ENCODE measurements at places on chromosomes 12 and 14.

DNA sequence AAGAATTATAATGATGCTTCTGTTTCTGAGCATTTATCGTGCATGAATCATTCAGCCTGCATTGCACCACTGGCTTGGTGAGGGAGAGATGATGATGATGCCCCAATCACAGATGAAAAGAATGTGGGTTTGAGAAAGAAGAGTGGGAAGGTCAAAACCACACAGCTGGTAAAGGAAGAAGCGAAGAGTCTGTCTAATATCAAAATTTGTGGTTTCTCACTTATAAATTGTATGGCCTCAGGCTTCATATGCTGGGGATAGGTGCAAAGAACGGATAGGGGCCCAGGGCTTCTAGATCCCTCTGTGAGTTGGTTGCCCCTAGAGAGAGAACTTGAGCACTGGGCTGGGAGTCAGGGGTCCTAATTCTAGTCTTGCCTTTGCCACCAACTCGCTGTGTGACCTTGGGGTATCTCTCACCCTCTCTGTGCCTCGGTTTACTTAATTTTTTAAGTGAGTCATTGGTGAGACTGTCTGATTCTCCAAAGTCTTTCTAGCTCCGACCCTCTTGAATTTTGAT is 2.2 kb downstream of the OASL start:
- no peak for DNase-seq

DNA sequence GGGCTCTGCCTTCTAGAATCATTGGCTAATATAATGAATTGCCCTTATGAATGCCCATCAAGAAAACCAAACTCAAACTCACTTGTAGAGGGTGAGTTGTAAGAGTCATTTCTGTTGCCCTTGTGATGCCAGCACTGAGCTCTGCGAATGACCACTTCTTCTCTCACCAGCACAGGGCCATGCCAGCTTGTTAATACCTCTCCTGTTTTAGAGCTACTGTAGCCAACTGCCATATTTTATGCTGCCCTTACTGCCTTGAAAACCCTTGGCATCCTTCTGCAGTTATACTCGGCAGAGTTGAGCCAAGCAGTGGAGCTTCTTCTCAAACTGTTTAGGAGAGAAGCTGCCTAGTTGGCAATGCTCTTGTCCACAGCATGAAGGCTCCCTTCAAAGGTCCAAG is 8.1 kb downstream of the KRT75 start:
- DNase-seq, result no peak

GRCh38 chr12:131001493-131001892 is 47.8 kb downstream of the ADGRD1 start:
- DNase-seq, result no peak

- peak; percentile 40 for DNase-seq
Observed at GRCh38 chr12:108856428-108857157, 790 bp downstream of the SSH1 start.

DNA sequence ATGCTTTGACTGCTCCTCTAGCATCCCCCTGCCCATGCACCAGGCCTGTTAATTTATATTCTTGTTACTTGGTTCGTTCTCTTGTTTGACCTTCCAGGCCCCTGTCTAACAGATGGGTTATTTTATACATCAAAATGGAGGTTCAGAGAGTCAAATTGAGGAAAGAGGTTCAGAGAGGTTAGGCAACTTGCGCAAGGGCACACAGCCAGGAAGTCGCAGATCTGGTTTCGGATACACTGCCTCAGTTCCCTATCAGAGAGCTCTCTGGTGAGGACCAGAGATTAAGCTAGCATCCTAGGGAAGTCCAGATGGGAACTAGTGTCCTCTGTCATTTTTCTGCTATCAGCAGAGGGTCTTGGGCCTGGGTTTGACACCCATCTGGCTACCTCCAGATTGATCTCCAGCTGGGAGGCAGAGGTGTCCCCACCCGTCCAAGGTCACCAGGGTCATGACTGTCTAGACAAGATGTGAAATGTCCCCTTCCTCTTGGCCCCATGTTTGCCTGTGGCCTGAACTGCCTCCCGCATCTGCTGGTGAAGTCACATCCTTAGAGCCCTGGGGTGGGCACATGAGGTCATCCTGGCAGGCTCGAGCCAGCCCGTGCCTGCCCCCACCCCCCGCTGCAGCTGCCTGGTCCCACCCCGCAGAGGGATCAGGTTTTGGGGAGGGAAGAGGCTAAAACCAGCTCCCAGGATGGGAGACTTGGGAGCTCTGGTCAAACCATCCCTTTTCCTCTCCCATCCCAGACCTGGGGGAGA is 84.3 kb upstream of the NCOR2 start:
- DNase-seq, result no peak

DNA sequence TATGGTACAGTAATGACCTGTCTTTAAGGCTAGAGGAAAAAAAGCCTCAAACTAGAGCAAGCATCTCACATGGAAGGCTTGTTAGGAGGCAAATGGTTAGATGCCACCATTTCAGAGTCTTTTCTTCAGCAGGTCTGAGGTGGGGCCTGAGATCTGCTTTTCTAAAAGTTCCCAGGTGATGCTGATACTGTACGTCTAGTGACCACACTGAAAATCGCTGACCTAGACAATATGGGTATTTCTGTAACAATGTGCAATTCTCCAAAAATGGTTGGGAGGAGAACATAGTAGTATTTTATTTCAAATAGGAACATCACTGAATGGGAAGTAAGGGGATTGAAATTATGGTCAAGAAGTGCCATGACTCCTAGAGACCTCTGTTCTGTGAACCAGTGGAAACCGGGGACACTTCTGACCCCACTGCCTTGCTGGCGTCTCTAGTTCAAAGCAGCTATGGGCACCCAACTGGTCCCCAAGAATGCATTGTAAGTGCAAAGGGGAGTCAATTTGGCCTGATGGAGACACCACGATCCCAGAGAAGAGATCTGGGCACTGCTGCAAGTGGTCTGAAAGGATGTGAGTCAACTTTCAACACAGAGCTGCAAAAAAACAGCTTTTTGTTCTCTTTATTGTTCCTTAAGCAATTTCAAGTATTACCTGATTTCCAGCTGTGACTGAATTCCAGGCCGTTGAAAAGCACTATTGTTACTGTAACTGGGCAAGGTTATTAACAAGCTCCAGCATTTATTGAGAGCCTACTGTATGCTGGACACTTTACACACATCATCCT is 54.4 kb upstream of the PLEKHG7 start:
- DNase-seq, result no peak

- DNase-seq, result no peak
Observed at GRCh38 chr12:10618338-10618987, 5.1 kb upstream of the MAGOHB start.

DNA sequence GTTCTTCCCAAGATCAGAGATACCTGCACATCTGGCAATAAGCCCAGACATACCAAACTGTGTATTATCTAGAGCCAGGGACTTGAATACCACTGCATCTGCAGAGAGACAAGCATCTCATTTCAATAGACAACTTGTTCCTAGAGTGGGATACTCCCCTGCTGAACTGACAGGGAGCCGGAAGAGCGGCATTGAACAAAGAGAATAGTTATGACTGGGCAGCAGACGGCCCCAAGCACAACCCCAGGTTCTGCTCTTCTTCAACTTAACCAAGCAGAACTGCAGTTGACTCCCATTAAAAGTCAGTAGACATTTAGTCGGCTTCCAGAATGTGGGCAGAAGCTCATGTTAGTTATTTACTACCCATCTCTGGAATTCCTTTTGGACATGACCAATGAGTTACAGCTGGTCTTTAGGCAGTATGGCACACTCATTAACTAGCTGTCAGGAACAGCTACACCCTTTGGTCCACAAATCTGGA is 112.9 kb downstream of the HMGA2 start:
- DNase-seq, result no peak

- no peak for DNase-seq
Observed at GRCh38 chr14:96162741-96163140, 41.9 kb upstream of the BDKRB2 start.

All from activated T-helper 1 cell treated with Interleukin-2 at 50 U/mL for 16 hours (primary cell).